Psoas muscle (tissue), 8 donors: ENCODE measurements at places on chromosomes 2 and 18. TPM values are rescaled to one million over a fixed set of nuclear protein-coding genes. Genes with fewer than 3 reads are reported as not detected.

GRCh38 chr2:135132314-135132713 is 80.2 kb downstream of the RAB3GAP1 start:
- no peak for DNase-seq

DNA sequence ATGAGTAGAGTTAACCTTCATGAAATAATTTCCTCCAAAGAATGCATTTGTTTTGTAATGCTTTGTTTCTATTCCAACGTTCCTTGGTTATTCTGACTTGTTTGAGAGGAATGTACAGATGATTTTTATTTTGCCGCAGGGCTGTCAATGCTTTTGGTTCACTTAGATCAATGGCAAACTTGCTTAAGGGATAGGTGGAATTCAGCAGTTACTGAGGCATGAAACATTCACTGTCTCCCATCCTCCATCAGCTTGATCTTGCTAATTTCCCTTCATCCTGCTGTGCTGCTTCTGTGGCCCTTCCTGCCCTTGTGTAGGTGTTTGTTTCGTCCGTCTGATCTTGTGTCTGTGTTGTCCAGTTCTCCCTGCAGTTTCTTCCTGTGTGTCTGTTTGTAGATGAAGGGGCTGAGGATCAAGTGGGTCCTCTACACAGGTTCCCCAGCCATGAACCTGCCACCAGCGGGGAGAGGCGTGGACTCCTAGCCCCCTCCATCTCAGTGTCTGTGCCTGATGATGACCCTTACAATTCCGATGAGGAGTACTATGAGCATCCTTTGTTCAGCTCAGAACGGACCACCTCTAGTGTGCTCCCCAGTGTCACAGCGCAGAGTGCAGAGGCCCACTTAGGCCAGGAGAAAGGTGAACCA is 84.2 kb upstream of the UNC80 start:
- DNase-seq, result no peak

DCC gene
- total RNA-seq, result not detected

- no peak for DNase-seq
Measured at GRCh38 chr2:122023059-122023864, 267.8 kb downstream of the TSN start.

GAREM2 gene
- total RNA-seq, result 3.3 TPM

- DNase-seq, result no peak
Measured at GRCh38 chr2:180319586-180320405, 312.7 kb upstream of the CWC22 start.
